ENCODE measurements at places on chromosomes 4 and X.

DNA sequence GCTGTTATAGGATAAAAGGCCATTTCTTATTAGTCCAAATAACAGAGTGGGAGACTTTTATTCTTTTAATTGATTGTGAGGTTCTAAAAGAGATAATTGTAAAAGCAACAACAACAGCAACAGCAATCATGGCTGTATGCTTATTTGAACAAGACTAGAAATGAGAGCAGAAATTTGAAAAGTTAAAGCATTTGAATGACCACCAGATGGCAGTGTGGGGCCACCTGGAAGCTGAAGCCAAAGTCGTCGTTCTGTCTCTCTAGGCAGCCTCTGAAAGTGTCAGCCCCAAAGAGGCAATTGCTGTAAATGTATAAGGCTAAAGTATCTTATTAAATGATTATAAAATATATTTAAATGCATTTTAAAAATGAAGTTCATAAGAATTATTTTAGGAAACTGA lies 42.2 kb downstream of the SH2D1A start:
- DNase-seq, result peak; percentile 62

DNA sequence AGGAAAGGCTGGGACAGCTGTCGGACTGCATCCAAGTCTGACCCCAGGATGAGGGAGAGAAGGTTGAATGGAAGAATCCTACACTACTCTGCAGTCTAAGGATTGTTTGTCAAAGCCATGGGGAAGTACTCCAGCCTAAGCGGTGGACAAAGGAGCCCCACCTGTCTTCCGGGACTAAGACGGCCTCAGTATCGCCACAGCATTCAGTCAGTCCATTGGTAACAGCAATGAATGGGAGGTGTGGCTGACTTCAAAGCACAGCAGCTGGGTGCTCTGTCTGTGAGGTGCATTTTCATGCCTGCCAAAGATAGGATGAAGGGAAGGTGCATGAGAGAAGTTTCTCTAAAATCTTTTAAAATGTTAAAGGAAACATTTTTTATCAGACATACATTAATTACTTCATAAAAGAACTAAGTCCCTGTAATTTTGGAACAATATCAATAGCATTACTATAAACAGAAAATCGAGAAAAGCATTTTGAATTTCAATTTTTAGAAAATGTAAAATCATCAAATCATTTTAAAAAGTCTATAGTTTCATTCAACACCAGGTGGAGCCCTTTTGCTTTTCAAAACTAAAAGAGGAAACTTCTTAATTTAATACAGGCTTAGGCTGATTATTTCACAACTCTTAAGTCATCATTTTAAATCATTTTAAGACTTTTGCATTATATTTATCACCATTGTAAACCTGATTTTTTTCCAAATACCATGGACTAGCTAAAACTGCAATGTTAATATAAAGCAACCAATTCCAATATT lies 27.6 kb upstream of the INTU start:
- DNase-seq, result peak; percentile 72

GRCh38 chrX:153966841-153967535 lies 4.6 kb downstream of the HCFC1 start:
- no peak for DNase-seq

DNA sequence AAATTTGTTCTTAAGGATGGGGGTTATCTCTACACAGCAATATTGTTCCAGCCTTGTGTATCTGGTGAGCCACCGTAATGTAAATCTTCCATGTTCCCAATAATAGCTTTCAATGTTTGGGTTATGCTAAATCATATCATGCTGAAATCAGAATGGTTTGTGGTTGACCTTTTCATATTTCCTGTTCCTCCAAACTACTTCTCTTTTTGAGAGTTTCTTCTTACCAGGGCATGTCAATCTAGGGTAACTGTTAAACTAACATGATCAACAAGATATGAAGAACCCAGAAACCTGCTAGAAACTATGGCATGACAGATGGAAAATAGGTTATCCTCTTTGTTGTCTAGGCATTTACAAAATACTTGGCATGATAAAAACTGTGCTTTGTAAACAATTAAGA lies 22.0 kb downstream of the TNMD start:
- no peak for DNase-seq

- no peak for DNase-seq
Measured at GRCh38 chr4:24640366-24640765, 56.0 kb upstream of the DHX15 start.

DNA sequence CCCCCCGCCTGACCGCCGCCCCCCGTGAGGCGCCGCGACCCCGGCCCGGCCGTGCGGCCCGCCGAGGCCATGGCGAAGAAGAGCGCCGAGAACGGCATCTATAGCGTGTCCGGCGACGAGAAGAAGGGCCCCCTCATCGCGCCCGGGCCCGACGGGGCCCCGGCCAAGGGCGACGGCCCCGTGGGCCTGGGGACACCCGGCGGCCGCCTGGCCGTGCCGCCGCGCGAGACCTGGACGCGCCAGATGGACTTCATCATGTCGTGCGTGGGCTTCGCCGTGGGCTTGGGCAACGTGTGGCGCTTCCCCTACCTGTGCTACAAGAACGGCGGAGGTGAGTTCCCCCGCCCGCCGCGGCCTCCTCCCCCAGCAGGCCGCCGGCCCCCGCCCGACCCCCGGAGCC lies 780 bp downstream of the SLC6A8 start:
- DNase-seq, result no peak
